ENCODE measurements at places on chromosomes 5 and 9.

DNA sequence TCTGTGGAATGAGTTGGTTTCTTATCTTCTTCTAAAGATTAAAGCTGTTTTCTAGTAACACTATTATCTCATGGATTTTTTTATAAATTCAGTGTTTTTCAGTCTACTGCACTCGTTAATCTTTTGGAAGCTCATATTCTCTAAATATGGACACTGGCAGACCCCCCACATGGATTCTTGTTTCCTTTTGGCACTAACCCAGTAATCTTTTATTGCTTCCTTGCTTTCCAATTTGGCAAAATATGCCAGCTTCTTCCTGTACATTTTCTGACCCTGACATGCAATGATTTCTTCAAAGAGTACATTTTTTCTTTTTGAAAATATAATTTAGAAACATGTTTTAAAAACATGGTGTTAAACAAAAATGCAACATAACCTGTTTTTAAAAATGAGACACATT lies 474.2 kb upstream of the FTMT start:
- no peak for DNase-seq

- DNase-seq, result no peak
These were observed 828 bp upstream of the TRIO start for GRCh38 chr5:14142202-14142826.

GRCh38 chr5:2183154-2184025 lies 300.7 kb upstream of the IRX4 start:
- DNase-seq, result peak; percentile 74

DNA sequence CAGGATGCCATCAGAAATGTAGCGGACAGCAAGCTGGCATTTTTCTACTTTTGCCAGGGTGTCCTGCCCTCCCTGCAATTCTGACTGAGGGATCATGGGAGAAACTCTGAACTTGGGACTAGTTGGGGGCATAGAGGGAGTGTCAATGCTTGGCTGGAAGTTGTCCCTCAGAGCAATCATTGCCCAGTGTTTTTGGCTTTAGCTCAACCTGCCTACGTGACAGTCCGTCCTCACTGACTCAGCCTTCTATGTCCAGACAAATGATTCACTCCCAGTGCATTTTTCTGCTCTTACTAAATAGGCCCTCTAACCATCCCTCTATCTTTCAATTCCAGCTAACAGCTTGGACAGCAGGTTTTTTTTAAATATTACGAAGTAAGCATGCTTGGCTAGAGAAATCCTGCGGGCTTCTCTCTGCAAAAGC lies 627.4 kb downstream of the TLR4 start:
- no peak for DNase-seq

All from lower leg skin (tissue), 4 donors.